Activated CD4-positive, CD25-positive, alpha-beta regulatory T cell treated with anti-CD3 and anti-CD28 coated beads, Interleukin-2, amount 50 U/mL, for 24 hours (primary cell): ENCODE measurements at places on chromosomes 12 and 14.
A peak's percentile ranks its signal among the peaks of the same experiment; 100 is the strongest.

DNA sequence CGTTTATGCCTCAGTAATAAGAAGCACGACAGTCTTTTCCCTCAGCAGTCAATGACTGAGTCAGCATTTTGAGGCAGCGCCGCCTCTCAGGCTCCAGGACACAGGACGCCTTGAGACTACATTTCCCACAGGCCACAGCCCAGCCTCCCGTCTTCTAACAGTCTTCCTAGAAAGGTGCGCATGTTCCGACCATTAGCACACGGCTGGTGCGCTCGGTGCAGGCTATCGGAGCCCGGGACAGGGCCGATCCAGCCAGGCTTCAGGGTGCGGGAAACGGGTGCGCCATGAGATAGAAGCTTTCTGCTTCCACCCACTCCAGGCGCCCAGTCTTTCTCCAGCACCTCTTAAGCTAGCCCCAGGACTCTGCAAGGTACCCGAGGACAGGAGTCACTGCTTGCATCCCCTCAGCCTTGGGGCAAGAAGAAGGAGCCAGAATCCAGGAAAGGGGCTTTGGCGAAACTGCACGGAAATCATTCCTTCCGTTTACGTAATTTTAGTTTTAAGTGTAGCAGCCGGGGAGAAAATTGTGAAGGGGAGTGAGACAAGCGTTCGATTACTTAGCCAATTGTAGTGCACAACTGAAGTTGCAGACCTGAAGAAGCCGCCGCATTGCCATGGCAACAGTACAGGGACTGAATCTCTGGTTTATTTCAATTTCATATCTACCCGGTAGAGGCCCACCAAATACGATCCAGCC is 54.0 kb downstream of the ZNF641 start:
- ATAC-seq, result peak; percentile 88

DNA sequence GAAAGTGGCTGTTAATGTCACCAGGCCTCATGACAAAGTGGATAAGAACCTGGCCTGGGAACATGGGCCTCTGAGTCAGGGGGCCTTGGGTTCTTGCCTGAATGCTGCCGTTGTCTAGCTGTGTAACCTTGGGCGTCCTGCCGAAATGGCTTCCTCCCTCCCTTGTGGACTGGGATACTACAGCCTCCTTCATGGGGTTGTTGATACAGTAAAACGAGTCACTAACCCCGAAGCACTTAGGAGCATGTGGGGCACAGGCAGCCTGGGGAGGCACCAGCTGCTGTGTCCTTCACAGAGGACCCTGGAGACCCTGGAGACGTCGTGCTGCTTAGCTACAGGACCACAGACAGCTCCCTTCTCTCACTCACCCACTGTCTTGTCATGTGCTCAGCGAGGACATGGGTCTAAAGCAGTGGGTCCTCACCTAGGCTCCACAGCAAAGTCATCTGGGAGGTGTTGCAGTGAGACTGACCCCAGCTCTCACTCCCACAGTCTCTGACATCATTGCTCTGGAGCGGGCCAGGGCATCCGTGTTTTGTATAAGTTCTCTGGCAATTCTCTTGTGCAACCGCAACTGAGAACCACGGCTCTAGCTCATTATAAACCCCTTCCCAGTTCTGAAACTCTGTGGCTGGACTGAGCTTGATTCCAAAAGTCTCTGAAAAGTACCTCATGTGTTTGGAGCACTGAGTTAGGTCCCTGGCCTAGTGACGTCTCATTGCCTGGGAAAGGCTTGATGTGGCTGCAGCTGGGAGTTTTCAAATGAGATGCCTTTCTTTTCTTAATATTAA is 42.1 kb downstream of the SERPINA3 start:
- ATAC-seq, result no peak

DNA sequence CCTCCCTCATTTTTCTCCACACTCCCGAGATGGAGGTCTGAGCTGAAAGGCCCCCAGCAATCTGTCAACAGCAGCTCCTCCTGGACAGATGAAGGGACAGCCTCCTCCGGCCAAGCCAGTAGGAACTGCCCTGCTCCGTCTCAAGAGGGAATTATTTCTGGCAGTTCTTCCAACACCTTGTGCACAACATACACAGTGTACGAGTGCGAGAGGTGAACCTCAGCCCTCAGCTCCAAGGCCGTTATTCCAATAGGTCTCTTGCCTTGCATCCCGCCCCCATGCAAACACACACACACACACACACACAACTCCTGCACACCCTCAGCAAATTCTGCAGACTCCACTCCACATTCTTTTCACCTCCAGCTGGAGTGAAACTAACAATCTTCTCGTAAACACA is 181.7 kb upstream of the FAR2 start:
- ATAC-seq, result no peak

DNA sequence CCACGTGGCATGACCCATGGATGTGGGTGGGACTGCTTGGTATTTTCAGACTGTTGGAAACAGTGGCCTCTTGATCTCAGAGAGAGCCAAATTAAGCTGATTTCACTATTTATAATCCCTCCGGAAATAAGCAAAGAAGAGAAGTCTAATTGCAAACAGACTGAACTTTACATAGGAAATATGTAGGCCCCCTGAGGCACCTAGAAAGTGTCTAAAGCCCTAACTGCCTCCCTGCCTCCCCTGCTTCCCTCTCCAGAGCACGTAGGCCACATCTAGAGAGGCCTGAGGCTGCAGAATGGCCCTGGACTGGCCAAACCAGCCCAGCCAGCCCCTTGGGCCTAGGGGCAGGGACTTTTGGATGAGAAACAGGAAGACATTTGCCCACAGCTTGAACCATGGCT is 123.8 kb downstream of the ZFP36L1 start:
- no peak for ATAC-seq

- no peak for ATAC-seq
Observed at GRCh38 chr12:120758798-120759590, 33.4 kb downstream of the ACADS start.

- no peak for ATAC-seq
Observed at GRCh38 chr12:13233830-13234641, 37.5 kb downstream of the EMP1 start.

- ATAC-seq, result no peak
Observed at GRCh38 chr12:43848226-43848507, 12.3 kb downstream of the TMEM117 start.

- ATAC-seq, result no peak
Observed at GRCh38 chr12:122847921-122848421, 12.7 kb downstream of the HIP1R start.

DNA sequence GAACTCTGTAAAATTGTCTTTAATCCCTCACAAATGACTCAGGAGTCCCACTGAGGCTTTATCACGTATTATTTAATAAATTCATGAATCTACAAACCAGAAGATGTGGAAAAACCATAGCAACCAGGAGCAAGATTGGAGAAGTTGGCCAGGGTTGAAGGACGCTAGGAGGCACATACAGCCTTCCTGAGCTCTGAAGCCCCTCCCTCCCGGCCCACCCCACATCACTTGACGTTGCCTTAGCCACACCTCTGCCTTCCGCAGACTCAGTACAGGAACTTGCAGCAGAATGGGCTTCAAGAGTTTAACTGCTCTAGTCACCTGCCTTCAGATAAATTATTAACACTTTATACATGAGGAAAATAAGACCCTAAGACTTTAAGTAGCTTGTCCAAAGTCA is 33.9 kb downstream of the SLC35F4 start:
- ATAC-seq, result no peak

GRCh38 chr14:60573943-60574495 is 65.1 kb downstream of the SIX6 start:
- no peak for ATAC-seq
